ENCODE measurements at places on chromosomes 7 and 10. TPM values are rescaled to one million over a fixed set of nuclear protein-coding genes. Genes with fewer than 3 reads are reported as not detected.

Gene OR2F1
- not detected for total RNA-seq

DNA sequence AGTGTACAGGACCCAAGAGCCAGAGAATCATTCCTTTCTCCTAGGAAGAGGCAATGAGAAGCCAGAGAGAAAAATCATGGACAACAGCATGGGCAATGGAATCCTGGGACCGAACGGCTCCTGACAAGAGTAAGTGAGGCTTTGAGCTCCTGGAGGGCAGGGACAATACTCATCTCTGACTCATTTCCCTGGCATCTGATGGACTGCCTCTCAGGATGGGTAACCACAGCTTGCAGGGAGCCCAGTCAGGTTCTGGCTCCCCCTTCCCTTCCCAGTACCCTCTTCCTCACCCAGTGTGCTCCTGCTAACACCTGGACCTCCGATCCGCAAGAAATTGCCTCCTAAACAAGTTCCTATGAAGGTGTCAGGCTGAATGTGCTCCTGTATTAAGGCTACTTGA lies 51.2 kb upstream of the SORCS3 start:
- no peak overlapping the region for H3K4me3 ChIP-seq
- H3K27ac ChIP-seq = no peak overlapping the region
- H3K4me1 ChIP-seq = peaks cover 7% of the 10 kb centered on the region
- no peak for DNase-seq

- no peak overlapping the region for H3K27ac ChIP-seq
- H3K4me1 ChIP-seq = peaks cover 19% of the 10 kb centered on the region
- H3K4me3 ChIP-seq = no peak overlapping the region
- H3K36me3 ChIP-seq = peaks cover 56% of the 10 kb centered on the region
- no peak for DNase-seq
- no peaks in the 10 kb centered on the region for H3K27me3 ChIP-seq
These were observed 8.2 kb downstream of the CCDC7 start for GRCh38 chr10:32454148-32454547.

DNA sequence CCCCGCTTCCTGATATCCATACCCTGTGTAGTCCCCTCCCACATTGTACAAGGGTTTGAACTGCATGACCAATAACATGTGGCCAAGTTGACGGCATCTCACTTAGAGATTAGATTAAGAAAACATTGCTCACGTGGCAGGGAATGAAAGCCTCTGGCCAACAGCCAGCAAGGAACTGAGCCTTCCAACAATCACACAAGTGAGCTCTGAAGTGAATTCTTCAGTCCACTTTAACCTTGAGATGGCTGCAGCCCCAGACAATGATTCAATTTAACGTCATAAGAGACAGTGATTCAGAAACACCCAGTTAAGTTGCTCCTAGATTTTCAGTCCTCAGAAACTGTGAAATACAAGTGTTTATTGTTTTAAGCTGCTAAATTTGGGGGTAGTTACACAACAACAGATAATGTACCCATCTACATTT lies 165.9 kb upstream of the PLXNA4 start:
- H3K27ac ChIP-seq = no peak overlapping the region
- H3K36me3 ChIP-seq = no peaks in the 10 kb centered on the region
- peaks cover 4% of the 10 kb centered on the region for H3K27me3 ChIP-seq
- no peak for DNase-seq

Gene BTBD16
- not detected for total RNA-seq

Gene RHOBTB1
- total RNA-seq = 0.05 TPM
